ENCODE measurements at places on chromosomes 3 and 15.

GRCh38 chr15:57079446-57079845, 161.0 kb downstream of the TCF12 start:
- no peak for DNase-seq

DNA sequence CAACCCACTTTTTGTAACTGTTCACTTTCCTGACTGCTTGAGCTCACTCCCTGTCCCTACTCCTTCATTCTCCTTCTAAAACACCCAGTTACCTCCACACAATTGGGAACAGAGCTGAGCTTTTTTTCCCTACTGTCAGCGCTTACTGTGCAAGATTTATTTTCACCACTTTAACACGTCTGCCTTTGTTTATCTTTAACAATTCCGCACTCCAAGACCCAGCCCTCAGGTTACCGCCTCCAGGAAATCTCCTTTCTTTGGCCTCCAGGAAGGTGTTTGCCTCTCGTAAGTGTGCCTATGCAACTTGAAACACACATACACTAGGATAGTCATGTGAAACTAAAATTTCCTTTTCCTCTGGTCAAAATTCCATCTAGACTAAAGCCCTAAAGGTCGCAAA, 271.9 kb upstream of the TPRG1 start:
- DNase-seq, result no peak

- no peak for DNase-seq
Observed at GRCh38 chr15:80870893-80871292, 91.7 kb downstream of the CEMIP start.

- no peak for DNase-seq
Observed at GRCh38 chr3:126524429-126524988, 554 bp downstream of the CHST13 start.

DNA sequence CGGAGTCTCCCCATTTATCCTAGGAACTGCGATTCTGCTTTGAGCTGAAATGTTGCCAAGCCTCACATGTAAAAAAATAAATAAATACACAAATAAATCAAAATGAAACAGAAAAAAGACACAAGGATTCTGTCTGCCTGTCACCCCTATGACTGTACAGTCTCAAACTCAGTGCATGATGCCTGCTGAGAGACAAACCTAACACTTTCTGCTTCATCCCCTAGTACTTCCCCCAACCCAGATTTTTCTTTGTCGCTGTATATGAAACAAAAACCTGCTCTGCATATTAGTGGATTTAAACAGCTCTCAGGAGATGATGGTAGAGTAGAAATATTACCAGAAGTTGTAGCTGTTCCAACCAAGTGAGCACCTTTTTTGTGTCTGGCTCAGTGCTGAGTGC, 530.7 kb upstream of the CFAP20DC start:
- DNase-seq, result no peak

DNA sequence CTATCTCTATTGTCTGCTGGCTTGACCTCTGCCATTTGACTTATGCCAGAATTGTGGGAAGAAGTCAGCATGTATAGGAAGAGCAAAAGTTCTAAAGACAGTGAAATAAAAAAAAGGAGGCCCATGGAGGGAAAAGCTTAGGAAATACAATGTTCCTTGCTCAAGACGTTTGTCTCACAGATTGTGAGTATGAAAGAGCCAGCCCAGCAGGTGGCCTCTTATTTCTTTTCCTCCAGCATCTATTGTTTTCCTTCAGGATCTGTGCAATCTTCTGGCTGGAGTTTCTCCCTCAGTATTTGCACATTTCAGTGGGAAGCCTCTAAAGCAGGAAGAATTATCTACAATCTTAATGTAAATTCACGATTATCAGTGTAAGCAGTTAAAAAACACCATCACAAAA, 43.7 kb downstream of the ZDHHC3 start:
- no peak for DNase-seq

DNA sequence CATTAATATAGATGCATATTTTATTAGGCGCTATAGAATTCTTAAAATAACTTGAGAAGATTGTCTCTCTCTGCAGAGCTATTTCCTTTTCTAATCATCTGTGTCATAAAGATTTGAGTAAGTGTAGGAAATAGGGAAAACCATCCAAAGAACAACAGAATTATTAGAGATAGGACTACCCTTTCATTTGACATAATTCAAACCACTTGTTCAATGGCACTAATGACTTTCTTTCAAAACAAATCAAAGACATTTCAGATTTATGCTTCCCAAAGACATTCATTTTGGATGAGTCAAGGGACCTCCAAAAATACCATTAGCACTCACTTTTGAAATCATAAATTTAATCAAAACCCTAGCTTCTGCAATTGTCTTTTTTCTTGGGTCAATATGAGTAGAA, 29.5 kb downstream of the PRICKLE2 start:
- no peak for DNase-seq
